Activated CD4-positive, alpha-beta T cell treated with anti-CD3 and anti-CD28 coated beads, Interleukin-2, amount 50 U/mL, for 48 hours (primary cell): ENCODE measurements at places on chromosomes 4 and X.

GRCh38 chrX:13721819-13722519 is 12.5 kb downstream of the TRAPPC2 start:
- no peak for DNase-seq

GRCh38 chrX:70664726-70665125 is 220.1 kb downstream of the DLG3 start:
- DNase-seq = no peak

- no peak for DNase-seq
These were observed 25.2 kb downstream of the TAF7L start for GRCh38 chrX:101265869-101266428.

GRCh38 chr4:185167234-185167633 is 24.2 kb downstream of the SLC25A4 start:
- DNase-seq = no peak

GRCh38 chr4:8769645-8770517 is 101.8 kb downstream of the HMX1 start:
- DNase-seq = no peak

- no peak for DNase-seq
These were observed 1.1 kb downstream of the LRBA start for GRCh38 chr4:151013944-151014343.

- DNase-seq = no peak
These were observed 207.3 kb upstream of the RADX start for GRCh38 chrX:106404512-106404911.

- DNase-seq = no peak
These were observed 307.6 kb upstream of the CTSO start for GRCh38 chr4:156261230-156261629.

GRCh38 chr4:79155336-79155735 is 170.5 kb downstream of the NAA11 start:
- no peak for DNase-seq

DNA sequence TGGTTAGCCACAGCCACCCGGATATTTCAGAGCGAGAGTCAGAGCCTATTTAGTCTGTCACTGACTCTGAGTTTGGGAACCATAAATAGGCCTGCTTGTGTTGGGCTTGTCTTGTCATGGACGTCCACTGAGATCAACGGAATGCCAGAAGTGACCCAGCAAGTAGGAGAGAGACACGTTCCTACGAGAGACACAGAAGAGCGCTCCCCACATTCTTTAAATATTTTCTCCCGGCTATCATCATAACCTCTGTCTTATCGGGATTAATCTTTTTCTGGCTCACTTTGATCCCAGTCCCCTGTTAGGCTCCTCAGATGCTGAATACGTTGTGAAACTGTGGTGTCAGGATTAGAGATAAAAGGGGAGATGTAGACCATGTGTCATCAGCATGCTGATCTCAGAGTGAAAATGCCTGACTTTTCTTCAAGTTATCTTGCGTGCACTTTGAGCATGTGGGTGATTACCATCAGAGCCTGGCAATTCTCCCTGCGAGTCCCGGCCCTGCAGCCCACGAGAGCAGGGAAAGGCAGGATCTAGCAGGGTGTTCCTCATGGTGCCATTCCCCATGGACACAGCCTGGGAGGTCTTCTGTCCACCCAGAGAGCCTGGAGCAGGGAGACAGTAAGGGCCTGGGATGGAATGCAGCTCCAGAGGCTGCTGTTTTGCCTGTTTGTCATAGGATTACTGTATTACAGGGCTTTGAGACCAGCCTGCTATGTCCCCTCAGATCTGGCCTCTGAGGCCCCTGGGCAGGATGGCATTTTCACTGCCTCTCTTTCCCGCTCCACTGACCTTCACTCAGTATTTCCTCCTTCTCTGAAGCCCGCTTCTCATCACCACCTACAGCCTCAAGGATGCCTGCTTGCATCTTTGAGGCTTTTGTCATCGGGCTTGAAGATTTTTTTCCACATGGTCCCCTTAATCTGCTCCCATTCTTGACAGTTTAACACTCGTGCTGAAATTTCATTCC is 2.8 kb upstream of the TENM3 start:
- DNase-seq = no peak

DNA sequence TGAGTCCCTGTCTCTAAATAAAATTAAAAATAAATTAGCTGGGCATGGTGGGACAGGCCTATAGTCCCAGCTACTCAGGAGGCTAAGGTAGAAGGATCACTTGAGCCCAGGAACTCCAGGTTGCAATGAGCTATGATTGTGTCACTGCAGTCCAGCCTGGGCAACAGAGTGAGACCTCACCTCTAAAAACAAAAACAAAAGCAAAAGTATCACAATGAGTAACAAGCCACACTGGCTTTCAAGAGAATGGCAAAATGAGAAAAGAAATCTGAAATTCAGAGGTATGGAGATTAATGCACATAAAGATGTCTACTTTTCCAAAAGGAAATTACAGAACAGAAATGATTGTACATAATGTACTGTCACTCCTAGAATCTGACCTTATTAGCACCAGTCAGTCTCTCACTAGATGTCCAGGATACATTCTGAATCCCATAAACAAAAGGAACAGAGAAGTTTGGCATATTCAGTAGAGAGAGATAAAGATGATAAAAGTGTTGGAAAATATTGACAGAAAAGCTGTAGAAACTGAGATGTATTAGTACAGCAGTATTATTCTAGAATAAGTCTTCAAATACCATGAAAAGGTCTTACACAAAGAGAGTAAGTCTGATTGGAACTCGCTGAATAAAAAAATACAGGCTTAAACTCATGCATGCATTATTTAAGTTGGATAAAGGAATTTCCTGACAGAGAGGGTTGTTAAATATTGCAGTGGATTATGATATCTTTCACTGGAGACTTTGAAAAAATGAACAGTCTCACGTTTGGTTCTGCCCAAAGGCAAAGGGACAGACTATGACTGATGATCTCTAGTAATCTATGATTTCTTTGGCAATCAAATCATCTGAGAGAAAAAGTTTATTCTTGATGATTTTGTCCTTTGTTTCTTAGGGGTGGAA is 102.5 kb downstream of the SH3RF1 start:
- DNase-seq = no peak

GRCh38 chrX:28668957-28669356 is 81.7 kb downstream of the IL1RAPL1 start:
- no peak for DNase-seq
